ENCODE measurements at places on chromosomes 11 and 22. TPM values are rescaled to one million over a fixed set of nuclear protein-coding genes. Genes with fewer than 3 reads are reported as not detected.

DNA sequence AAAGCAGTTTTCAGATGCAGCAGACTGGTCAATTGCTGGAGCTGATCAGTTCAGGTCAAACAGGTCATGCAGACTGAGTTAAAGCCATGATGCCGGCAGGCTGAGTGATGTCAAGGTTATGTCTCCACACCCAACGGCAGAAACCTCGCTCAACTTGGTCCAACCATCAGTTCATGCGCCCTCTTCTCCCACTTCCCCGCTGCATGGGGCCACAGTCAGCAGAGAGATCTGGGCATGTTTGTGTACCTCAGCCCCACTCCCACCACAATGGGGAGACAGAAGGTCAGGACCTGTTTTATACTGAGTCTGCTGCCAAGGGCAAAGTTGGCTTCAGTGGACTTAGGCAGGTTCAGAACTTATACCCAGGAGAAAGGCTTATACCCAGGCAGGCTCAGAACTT lies 118.7 kb downstream of the TRIM29 start:
- H3K36me3 ChIP-seq = no peaks in the 10 kb centered on the region
- H3K27ac ChIP-seq = no peak overlapping the region
- DNase-seq = no peak
- H3K27me3 ChIP-seq = peaks cover 88% of the 10 kb centered on the region

- no peak overlapping the region for H3K4me3 ChIP-seq
- no peak overlapping the region for H3K27ac ChIP-seq
- H3K4me1 ChIP-seq = no peaks in the 10 kb centered on the region
- H3K27me3 ChIP-seq = peaks cover 99% of the 10 kb centered on the region
These were observed 568 bp upstream of the CSF2RB start for GRCh38 chr22:36912694-36913426.

- no peaks in the 10 kb centered on the region for H3K36me3 ChIP-seq
- no peak within 1 kb of the TSS for H3K4me3 ChIP-seq
- H3K4me1 ChIP-seq = no peaks in the 10 kb centered on the region
These were observed at the start of gene OR4C16 for GRCh38 chr11:55571828-55572227. Gene OR4C16 (plus strand): TSS chr11:55572128. CDS start chr11:55572128, 0 bp downstream.

GRCh38 chr11:107962181-107962580 lies 33.9 kb downstream of the RAB39A start:
- H3K27me3 ChIP-seq = peaks cover 12% of the 10 kb centered on the region
- no peak overlapping the region for H3K4me3 ChIP-seq
- no peaks in the 10 kb centered on the region for H3K36me3 ChIP-seq
- DNase-seq = no peak
- no peak overlapping the region for H3K27ac ChIP-seq
- H3K4me1 ChIP-seq = no peaks in the 10 kb centered on the region

DNA sequence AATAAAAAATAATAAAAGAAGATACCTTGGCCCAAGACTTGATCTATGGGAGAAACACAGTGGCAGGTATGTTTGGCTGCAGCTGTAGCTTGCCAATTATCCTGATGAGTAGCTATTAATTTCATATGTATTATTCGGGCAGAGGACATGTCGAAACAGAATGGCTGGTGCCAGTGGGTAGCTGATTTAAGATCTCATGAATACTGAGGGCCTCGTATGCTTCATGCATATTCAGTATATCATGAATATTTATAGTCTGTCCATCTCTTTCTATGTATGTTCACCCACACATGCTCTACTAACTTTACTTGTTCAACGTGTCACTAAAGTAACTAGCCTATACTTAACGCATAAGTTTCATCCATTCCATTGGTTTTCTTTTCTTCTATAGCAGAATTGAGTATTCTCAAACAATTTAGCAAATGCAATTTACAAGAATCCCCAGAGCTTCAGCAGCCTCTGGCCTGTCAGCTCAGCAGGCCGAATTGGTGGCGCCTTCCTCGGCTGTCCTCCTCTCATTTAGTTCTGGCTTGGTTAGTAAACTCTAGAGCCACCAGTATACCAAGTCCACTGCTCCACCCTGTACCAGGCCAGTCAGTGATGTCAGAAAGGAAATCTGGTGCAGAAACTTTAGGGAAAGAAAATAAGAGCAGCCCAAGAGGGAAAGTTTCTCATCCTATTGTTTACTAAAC lies 17.9 kb downstream of the ART5 start:
- peaks cover 39% of the 10 kb centered on the region for H3K27me3 ChIP-seq
- H3K27ac ChIP-seq = no peak overlapping the region
- no peak overlapping the region for H3K4me3 ChIP-seq
- H3K4me1 ChIP-seq = no peaks in the 10 kb centered on the region

GRCh38 chr11:45864041-45864440 lies 16.8 kb downstream of the CRY2 start:
- no peaks in the 10 kb centered on the region for H3K4me1 ChIP-seq
- no peak for DNase-seq
- peaks cover 21% of the 10 kb centered on the region for H3K36me3 ChIP-seq
- H3K4me3 ChIP-seq = no peak overlapping the region
- no peaks in the 10 kb centered on the region for H3K27me3 ChIP-seq

DNA sequence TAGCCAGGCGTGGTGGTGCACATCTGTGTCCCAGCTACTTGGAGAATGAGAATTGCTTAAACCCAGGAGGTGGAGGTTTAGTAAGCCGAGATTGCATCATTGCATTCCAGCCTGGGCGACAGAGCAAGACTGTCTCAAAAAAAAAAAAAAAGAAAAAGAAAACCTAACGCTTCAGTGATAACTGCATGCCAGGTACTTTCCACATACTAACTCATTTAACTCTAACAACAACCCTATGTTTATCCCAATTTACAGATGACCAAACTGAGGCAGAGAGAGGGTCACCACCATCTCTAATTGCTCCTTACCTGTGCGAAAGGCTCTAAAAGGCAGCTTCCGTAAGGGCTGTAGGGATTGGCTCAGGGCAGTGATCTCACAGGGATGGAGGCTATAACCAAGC lies 11.6 kb downstream of the PISD start:
- no peaks in the 10 kb centered on the region for H3K27me3 ChIP-seq
- H3K4me1 ChIP-seq = peaks cover 42% of the 10 kb centered on the region
- peaks cover 36% of the 10 kb centered on the region for H3K36me3 ChIP-seq
- no peak for DNase-seq
- H3K4me3 ChIP-seq = no peak overlapping the region

DNA sequence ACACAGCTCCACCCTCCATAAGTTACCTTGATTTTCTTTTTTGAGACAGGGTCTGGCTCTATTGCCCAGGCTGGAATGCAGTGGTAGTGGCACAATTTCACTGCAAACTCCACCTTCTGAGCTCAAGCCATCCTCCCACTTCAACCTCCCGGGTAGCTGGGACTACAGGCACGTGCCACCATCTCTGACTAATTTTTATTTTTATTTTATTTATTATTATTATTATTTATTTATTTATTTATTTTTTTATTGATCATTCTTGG lies 9.6 kb downstream of the RPS3 start:
- no peak overlapping the region for H3K27ac ChIP-seq
- H3K4me3 ChIP-seq = no peak overlapping the region
- no peak for DNase-seq
- H3K27me3 ChIP-seq = no peaks in the 10 kb centered on the region
- peaks cover under 1% of the 10 kb centered on the region for H3K4me1 ChIP-seq
- peaks cover 69% of the 10 kb centered on the region for H3K36me3 ChIP-seq

- H3K4me3 ChIP-seq = peak overlapping the region; percentile 87
- H3K36me3 ChIP-seq = peaks cover 95% of the 10 kb centered on the region
- H3K4me1 ChIP-seq = peaks cover 31% of the 10 kb centered on the region
- no peak for DNase-seq
These were observed 4.1 kb downstream of the WEE1 start for GRCh38 chr11:9577556-9577955.

DNA sequence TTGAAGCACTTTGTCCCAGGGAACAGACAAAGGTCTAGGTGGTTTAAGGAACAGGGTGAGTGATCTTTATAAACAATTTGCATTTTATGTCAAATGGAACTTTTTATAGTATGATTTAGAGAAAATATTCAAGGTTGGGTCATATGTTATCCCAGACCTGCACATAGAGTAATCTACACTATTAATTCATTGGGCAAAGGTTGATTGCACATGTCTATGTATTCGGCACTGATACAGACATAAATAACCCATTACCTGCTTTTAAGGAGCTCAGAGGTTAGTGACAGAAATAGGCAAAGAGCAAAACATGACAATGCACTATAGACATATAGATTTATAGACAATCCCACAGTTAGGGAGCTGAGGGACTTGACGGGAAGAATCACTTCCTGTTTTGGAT lies 141.5 kb upstream of the UBASH3B start:
- H3K4me1 ChIP-seq = no peaks in the 10 kb centered on the region
- H3K27me3 ChIP-seq = no peaks in the 10 kb centered on the region
- no peak for DNase-seq
- H3K4me3 ChIP-seq = no peak overlapping the region

GRCh38 chr11:68970921-68971636 lies 9.7 kb downstream of the MRGPRD start:
- no peak overlapping the region for H3K27ac ChIP-seq
- no peaks in the 10 kb centered on the region for H3K36me3 ChIP-seq
- H3K4me3 ChIP-seq = no peak overlapping the region
- H3K4me1 ChIP-seq = peaks cover 7% of the 10 kb centered on the region
- DNase-seq = no peak

DNA sequence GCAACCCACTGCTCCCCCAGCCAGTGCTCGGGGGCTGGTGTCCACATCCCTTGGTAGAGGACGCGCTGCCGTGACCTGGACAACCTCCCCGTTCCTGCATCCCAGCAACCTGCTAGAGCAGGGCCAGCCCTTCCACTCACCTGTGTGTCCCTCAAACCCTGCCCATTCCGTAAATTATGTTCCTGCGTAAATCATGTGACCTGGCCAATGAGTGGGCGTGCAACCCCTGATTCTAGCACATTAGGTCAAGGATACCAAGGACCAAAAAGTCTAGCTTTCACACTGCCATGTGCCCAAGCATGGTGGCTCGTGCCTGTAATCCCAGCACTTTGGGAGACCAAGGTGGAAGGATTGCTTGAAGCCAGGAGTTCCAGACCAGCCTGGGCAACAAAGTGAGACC lies 25.7 kb downstream of the CD5 start:
- no peak for DNase-seq
- peaks cover 24% of the 10 kb centered on the region for H3K27me3 ChIP-seq
- no peak overlapping the region for H3K27ac ChIP-seq
- H3K36me3 ChIP-seq = peaks cover 17% of the 10 kb centered on the region

- no peaks in the 10 kb centered on the region for H3K27me3 ChIP-seq
- H3K27ac ChIP-seq = peak overlapping the region; percentile 67
- peak; percentile 25 for DNase-seq
- H3K36me3 ChIP-seq = no peaks in the 10 kb centered on the region
- peaks cover 27% of the 10 kb centered on the region for H3K4me1 ChIP-seq
- H3K4me3 ChIP-seq = no peak overlapping the region
These were observed 40.1 kb upstream of the TIMP3 start for GRCh38 chr22:32761251-32761903.

- DNase-seq = peak; percentile 26
- no peaks in the 10 kb centered on the region for H3K36me3 ChIP-seq
- H3K4me1 ChIP-seq = no peaks in the 10 kb centered on the region
- peak overlapping the region; percentile 66 for H3K27ac ChIP-seq
These were observed 1130.4 kb downstream of the LRRC4C start for GRCh38 chr11:40328890-40329614.

DNA sequence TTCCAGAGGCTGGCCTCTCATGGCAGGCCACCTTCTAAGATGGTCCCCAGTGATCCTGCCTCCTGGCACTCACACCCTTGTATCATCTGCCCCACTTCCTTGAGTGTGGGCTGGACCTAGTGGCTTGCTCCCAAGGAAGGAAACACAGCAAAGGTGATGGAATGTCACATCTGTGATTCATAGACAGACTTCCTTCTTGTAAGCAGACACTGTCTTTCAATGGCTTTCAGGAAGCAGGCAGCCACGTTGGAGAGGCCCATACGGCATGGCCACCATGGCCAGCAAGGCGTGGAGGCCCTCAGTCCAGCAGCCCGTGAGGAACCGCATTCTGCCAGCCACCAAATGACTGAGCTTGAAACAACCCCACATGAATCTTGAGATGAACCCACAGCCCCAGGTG lies 11.3 kb downstream of the LMO1 start:
- no peak for DNase-seq
- H3K4me1 ChIP-seq = no peaks in the 10 kb centered on the region
- peaks cover 62% of the 10 kb centered on the region for H3K27me3 ChIP-seq
- no peaks in the 10 kb centered on the region for H3K36me3 ChIP-seq
- H3K4me3 ChIP-seq = no peak overlapping the region
- H3K27ac ChIP-seq = no peak overlapping the region

DNA sequence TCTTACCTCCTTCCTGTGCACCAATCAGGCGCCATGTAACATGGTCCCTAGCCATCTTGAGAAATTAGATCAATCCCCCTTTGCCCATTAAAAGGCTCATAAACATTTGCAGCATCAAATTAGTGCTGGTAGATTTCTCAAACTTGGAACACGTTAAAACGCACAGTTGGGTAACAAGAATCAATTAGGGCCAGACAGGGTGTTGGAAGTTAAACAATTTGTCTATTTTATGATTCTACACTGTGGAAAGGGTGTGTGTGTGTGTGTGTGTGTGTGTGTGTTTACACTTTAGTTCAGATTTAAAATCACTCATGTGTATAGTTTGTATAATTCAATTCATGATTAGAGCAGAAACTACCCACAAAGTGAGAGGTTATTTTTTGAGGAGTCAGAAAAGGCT lies 682.0 kb downstream of the OPCML start:
- DNase-seq = no peak
- H3K4me3 ChIP-seq = no peak overlapping the region
- no peaks in the 10 kb centered on the region for H3K4me1 ChIP-seq

DNA sequence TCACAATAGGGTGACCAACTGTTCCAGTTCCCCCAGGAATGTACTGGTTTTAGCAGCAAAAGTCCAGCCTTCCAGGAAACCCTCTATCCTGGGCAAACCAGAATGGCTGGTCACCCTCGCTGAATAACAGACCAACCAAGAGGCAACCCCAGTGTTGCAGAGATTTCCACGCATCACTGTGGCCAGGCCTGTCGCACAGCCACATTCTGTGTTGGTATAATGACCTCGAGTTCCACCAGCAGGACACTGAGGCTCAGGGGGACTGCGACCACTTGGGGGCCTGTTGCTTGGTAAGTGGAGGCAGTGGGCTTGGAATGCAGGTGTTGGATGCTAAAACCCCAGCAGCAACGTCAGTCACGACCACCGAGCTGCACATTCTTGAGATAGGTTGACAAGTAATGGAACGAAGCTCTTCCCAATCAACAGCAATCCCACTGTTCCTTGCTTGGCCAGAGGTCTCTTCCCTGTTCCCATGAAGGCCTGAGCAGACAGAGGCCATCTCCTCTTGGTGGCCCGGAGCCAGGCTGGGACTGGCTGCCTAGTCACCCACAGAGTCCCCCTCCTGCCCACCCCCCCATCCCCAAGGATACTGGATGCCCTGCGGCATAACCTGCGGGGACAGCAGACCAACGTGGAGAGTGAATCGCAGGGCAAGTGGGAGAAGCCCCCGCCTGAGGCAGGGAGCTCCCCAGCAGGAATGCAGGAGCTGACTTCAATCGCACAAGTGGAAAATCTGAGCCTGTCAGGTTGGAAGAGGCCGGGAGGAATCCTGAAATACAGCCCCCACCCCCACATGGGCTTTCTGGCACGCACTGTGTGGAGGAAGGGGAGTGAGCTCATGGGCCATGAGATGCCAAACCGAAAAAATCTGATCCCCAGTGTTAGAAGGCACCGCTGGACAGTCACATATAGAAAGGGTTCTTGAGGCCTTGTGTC lies 43.4 kb upstream of the MN1 start:
- no peak for DNase-seq
- H3K27me3 ChIP-seq = no peaks in the 10 kb centered on the region
- no peak overlapping the region for H3K27ac ChIP-seq
- H3K4me1 ChIP-seq = no peaks in the 10 kb centered on the region
- H3K36me3 ChIP-seq = peaks cover 38% of the 10 kb centered on the region

Gene C11orf42
- total RNA-seq = not detected

Gene FREY1
- total RNA-seq = 2.1 TPM

Gene FGF19
- total RNA-seq = 0.73 TPM

Gene SORL1
- 6.1 TPM for total RNA-seq

Gene ANO5
- total RNA-seq = 4.3 TPM

Gene ARHGAP42
- 9.9 TPM for total RNA-seq

Gene SCGB1D2
- total RNA-seq = not detected

Gene CYTH4
- total RNA-seq = 0.38 TPM

Data from Calu3 (cell line).